ENCODE measurements at places on chromosomes 1 and 21.
A peak's percentile ranks its signal among the peaks of the same experiment; 100 is the strongest.

GRCh38 chr1:15070145-15070748 is 83.3 kb upstream of the TMEM51 start:
- DNase-seq = no peak

DNA sequence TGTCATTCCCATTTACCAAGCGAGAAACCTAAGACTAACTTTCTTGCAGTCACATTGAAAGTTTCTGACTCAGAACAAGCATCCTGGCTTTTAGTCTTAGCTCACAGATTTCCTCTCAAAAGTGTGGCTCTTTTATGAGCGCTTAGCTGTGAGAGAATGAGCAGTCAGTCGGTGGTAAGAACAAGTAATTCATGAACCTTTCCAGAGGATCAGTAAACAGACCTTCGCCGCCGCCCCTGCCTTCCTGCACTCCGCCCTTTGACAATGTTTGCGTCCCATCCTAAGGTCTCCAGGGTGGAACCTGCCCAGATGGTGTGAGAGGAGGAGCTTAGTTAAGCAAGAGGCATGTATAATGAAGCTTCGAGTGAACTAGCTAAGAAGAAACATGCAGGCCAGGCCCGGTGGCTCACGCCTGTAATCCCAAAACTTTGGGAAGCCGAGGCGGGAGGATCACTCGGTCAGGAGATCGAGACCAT is 142.4 kb downstream of the GLUL start:
- no peak for DNase-seq

GRCh38 chr1:188433425-188433824 is 1604.7 kb downstream of the PLA2G4A start:
- DNase-seq = no peak

DNA sequence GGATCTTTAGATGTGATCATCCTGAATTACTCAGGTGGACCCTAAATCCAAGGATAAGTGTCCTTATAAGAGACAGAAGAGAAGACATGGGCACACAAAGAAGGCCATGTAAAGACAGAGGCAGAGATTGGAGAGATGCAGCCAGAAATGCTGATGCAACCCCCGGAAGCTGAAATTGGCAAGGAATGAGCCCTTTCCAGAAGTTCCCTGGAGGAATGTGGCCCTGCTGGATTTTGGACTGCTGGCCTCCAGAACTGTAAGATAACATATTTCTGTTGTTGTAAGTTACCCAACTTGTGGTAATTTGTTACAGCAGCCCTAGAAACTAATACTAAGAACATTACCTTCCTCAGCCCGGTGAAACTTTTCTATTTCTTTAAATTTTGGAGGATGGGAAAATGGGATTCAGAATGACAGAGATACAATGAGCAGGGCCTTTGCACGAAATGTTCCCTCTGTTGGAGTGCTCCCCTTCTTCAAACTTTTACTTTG is 11.2 kb upstream of the PLPP3 start:
- DNase-seq = no peak

GRCh38 chr1:32496127-32496526 is 31.3 kb downstream of the ZBTB8B start:
- DNase-seq = no peak

- DNase-seq = no peak
These were observed 52.9 kb downstream of the SERBP1 start for GRCh38 chr1:67377253-67377652.

DNA sequence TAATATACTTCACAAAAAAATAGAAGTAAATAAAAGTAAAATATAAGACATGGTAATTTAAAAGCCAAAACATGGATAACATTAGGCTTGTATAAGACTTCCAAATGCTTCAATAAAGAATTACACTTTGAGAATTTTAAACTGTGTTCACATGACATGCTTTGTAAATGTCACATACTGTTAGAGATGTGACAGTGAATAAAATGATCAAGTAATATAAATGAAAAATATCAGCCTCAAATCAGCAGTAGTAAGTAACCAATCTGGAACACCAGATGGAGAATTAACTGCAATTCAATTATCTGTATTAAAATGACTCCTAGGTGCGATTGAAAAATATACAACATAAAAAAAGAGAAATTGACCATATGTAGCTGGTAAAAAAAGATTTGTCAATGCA is 1260.8 kb downstream of the BRINP3 start:
- no peak for DNase-seq

DNA sequence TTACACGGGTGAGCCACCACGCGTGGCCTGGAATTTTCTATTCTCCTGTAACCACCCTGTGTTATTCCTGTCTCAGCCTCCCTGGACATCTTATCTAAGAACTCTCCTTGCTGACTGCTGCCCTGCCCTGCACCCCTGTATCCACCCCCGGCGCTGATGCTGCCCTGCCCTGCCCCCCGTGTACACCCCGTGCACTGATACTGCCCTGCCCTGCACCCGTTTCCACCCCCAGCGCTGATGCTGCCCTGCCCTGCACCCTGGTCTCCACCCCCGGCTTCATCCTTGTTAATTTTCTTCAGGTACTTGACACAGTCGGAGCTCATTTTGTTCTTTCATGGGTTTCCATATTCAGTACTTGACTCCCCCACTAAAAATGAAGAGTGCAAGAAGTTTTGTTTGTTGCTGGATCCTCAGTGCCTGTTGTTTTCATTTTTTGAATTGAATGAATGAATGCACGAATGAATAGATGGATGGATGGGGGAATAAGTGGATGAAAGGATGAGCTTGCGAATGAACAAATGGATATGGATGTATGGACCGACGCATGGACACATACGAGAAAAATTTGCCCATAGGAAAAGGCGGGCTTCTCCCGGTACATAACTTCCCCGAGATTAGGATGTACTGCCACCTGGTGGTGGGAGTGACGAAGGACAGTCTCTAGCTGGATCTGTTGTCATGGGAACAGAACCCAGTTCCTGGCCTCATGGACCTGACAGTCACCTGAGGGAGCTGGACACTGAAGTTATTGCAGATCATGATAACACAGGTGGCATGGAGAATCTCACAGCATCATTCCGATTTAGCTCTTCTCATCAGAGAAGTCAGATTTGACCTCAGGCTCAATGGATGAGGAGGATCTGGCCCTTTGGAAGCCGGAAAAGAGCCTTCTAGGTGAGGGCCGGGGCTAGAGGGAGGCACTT is 14.9 kb downstream of the AADACL4 start:
- peak; percentile 75 for DNase-seq

GRCh38 chr1:7613106-7613850 is 157.8 kb upstream of the VAMP3 start:
- no peak for DNase-seq

- DNase-seq = no peak
These were observed 36.0 kb downstream of the UBE4B start for GRCh38 chr1:10068605-10069294.

- no peak for DNase-seq
These were observed 200.8 kb downstream of the RHOU start for GRCh38 chr1:228935855-228936727.

GRCh38 chr1:63892632-63893395 is 119.0 kb downstream of the ROR1 start:
- no peak for DNase-seq

- no peak for DNase-seq
These were observed 10.5 kb downstream of the SERINC2 start for GRCh38 chr1:31423418-31423947.

DNA sequence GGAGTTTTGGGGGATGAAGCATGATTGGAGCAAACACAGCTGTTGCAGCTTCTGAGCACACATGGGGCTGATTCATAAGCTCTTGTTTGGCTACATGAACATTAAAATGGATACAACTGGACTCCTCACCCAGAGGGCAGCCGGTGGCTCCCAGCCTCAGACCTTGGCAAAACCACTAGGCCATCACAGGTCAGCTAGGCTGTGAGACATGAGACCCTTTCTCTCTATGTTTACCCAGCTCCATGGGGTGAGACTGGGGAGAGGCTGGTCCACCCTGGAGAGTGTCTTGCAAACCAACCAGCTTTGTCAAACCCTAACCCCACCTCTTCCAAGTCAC is 388.7 kb downstream of the PTPRU start:
- no peak for DNase-seq
